Activated CD8-positive, alpha-beta memory T cell treated with anti-CD3 and anti-CD28 coated beads, Interleukin-2, amount 50 U/mL, for 48 hours (primary cell): ENCODE measurements at places on chromosomes 2 and 18.

DNA sequence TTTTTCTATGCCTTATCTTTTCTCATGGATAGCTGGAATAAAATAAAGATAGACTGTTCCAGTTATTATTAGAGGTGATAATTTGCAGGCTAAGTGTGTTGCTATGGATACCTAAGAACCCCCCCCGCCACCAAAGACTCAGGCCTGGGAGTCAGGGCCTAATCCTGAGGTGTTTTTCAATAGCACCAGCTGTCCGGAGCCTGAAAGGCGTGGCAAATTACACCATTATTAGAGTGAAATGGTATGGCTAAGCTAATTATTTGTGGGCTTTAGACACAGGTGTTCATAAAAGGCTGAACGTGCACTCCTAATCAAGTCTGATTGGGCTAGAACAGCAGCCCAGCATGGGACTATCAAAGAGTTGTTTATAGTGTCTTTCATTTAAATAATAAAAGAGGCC is 293.2 kb upstream of the DCC start:
- no peak for DNase-seq

DNA sequence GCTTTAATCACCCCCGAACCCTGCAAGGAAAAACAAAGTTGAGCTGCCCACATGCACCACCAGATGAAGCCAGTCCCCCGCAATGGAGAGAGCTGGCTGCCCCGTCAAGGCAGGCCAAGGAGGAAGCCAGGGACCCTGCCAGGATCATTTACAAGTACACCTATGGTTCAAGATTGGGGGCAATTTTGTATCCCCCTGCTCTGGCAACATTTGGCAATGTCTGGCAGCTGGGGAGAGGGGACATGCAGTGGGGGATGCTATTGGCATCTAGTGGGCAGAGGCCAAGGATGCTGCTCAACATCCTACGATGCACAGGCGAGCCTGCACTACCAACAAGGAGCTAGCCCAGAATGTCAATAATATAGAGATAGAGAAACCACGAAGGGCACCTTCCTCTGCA is 1.9 kb downstream of the ACTR1B start:
- no peak for DNase-seq

DNA sequence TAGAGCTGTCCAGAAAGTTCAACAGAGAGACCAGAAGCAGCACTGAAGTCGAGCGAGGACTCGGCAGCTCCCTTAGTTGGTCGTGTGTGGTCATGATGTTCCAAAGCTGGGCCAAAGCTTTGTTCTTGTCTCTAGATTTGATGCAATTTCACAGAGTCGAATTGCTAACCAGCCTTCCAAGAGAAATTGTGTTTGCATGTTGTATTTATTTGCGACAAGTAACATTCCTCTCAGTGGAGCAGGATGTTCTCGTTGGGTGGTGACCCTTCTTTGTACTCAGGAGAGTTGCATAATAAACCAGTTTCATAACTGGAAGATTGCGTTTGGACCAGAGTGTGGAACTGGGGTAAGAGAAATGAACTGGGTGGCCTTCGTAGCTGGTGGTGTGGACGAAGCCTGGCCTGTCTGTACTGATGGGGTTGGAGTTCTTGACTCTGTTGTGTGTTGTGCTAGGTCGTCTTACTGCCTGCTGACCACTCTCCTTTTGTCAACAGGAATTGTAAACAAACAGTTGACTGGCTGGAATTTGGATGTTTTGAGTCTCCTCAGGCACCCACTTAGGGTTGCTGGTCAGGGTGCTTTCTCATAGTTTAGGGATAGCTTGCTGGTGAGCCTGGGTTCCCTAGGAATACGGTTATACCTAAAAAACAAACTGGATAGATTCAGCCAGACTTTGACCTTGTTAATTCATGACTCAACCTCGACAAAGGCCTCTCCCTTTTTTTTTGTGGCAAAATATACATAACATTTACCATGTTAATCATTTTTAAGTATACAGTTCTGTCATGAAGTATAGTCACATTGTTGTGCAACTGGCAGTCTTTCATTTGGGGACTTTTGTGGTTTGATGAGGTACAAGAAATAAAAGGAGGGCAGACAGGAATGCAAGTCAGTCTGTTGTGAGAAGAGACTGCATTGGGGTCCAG is 28.9 kb upstream of the TOGARAM2 start:
- DNase-seq = no peak

- no peak for DNase-seq
These were observed 408.8 kb downstream of the GALNT13 start for GRCh38 chr2:154280543-154280942.

DNA sequence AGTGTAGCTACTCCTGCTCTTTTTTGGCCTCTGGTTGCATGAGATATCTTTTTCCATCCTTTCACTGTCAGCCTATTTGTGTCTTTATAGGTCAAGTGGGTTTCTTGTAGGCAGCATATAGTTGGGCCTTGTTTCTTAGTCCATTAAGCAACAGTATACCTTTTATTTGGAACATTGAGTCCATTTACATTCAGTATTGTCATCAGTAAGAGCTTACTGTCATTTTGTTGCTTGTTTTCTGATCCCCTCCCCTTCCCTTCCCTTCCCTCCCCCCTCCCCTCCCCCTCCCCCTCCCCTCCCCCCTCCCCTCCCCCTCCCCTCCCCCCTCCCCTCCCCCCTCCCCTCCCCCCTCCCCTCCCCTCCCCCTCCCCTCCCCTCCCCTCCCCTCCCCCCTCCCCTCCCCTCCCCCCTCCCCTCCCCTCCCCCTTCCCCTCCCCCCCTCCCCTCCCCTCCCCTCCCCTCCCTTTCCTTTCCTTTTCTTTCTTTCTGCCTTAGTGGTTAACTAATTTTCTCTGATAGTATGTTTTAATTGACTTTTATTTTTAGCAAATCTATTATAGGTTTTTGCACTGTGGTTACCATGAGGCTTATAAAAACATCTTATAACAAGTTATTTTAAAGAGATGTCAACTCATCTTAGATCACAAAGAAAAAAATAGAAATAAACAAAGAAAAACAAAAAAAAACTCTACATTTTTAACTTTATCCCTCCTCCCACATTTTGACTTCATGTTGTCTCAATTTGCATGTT is 13.2 kb upstream of the DCDC2C start:
- DNase-seq = no peak

- DNase-seq = no peak
These were observed 164.2 kb downstream of the ANTXR1 start for GRCh38 chr2:69177063-69177771.

- no peak for DNase-seq
These were observed 33.0 kb upstream of the GATA6 start for GRCh38 chr18:22136395-22136794.

- no peak for DNase-seq
These were observed 51.7 kb upstream of the OTX1 start for GRCh38 chr2:62998949-62999348.

DNA sequence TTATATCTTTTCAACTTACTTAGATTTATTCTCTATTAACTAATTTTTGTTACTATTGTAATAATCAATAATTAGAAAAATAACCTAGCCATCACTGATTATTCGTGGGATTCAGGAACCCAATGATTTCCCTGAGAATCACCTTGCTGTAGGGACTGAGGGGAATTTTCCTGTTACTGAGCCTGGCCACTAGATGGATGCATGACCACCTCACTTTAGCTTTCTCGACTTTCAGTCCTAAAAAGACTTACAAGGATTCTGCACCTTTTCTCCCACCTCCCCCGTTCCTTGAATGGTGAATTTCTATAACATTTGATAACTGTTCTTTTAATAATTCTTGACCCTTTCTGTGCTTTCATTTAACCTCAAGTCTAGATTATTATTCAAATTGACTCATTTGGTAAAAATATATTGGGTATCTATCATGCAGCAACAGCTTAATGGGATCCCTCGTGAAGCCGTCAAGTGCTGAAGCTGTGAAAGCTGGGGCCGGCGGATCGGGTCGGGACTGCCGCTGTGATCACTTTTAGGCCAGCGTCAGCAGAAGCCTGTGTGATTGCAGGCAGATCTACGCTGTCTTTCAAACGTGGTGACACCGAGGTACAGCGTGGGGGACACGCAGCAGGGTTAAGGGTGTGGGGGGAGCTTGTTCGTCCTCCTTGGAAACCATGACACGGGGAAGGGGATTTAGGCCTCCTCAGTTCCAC is 38.8 kb upstream of the TMEM18 start:
- no peak for DNase-seq

GRCh38 chr2:26590980-26591618 is 50.1 kb downstream of the CIB4 start:
- no peak for DNase-seq

DNA sequence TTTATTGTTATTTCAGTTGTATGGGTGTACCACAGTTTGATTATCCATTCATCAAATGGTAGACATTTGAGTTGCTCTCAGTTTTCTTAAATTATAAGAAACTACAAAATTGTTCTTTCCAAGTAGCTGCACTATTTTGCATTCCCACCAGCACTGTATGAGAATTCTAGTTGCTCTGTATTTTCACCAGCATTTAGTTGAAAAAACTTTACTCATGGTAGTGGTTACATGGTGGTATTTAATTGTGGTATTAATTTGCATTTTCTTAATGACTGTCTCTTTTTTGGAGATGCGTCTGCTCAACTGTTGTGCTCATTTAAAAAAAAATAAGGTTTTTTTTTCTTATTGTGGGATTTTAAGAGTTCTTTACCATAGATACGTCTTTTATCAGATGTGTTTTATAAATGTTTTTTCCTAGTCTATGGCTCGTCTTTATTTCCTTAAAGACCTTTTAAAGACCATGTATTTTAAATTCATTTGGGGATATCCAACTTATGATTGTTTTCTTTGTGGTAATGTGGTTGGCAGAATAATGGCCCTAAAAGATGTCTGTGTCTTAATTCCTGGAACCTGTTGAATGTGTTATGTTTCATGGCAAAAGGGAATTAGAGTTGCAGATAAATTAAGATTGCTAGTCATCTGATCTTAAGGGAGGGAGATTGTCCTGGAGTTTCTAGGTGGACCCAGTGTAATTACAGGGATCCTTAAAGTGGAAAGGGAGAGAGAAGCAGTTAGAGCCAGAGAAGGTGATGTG is 37.4 kb downstream of the UBE2F start:
- no peak for DNase-seq
